CD4-positive, alpha-beta T cell treated with Interleukin-2 at 100 ng/mL for 4 hours (primary cell): ENCODE measurements at places on chromosomes 16 and 17.

DNA sequence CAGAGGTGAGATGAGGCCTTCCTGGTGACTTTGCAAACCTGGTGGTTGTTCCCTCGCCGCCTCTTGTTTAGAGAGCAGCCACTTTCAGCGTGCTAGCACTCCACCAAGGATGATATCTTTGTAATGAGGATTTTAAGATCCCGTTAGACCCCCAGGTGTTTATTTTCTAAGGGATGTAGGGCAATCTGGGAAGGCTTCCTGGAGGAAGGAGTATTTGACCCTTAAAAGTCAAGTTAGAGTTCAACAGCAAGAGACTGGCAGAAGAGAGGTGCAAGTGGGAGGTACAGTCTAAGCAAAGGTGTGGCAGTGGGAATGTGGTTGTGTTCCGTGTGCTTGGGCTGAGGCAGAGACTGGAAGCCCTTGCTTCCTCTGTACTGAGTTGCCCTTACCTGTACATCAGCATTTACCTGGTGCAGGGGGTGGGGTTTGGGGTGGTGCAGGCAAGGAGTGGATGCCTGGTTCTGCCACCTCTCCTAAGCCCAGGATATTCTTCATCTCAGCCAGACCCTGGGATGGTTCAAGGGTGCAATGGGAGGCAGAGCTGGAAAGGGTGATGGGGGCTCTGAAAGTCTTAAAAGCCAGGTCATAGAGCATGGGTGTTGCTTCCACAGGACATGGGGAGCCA is 83.6 kb downstream of the SDR42E1 start:
- DNase-seq = no peak

DNA sequence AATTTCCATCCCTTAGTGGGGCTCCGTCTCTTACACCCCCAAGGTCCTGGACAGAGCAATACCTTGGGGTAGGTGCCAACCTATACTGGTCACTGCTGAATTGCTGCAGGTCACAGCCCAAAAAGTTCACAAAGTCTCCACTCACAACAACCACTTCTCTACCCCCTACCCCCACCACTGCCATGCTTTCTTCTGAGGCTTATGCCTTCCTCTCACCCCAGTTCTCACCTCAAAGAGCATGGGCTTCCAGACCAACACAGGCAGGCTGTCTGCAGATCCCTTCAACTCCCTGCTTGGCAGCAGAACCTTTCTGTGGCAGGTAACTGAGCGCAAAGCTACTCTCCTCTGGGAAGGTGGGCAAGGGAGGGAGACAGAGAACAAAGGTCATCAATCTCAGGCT is 35.5 kb downstream of the C16orf78 start:
- DNase-seq = no peak

DNA sequence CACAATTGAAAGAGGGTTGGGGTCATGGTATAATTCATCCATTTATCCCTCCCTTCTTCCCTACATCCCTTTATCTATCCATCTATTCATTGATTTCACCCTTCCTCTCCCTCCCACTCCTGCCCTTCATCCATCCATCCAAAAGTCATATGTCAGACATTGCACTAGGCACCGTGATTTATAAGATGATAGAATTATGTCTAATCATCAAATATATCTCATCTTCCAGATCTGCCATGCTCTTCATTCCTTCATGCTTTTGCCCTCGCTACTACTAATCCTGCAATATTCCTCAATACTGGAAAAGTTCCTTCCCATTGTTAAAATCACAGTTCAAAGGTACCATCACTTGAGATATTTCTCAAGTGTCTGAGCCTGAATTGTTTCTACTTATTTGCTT is 335.2 kb upstream of the CDH11 start:
- DNase-seq = no peak

GRCh38 chr17:41434415-41434814 is 6.4 kb downstream of the KRT38 start:
- DNase-seq = no peak

GRCh38 chr16:49482690-49483089 is 109.1 kb downstream of the C16orf78 start:
- no peak for DNase-seq

GRCh38 chr17:78378225-78379130 is at the start of gene PGS1:
PGS1 (plus strand) TSS chr17:78378649; CDS start chr17:78378666, 17 bp downstream.
- peak; percentile 77 for DNase-seq

DNA sequence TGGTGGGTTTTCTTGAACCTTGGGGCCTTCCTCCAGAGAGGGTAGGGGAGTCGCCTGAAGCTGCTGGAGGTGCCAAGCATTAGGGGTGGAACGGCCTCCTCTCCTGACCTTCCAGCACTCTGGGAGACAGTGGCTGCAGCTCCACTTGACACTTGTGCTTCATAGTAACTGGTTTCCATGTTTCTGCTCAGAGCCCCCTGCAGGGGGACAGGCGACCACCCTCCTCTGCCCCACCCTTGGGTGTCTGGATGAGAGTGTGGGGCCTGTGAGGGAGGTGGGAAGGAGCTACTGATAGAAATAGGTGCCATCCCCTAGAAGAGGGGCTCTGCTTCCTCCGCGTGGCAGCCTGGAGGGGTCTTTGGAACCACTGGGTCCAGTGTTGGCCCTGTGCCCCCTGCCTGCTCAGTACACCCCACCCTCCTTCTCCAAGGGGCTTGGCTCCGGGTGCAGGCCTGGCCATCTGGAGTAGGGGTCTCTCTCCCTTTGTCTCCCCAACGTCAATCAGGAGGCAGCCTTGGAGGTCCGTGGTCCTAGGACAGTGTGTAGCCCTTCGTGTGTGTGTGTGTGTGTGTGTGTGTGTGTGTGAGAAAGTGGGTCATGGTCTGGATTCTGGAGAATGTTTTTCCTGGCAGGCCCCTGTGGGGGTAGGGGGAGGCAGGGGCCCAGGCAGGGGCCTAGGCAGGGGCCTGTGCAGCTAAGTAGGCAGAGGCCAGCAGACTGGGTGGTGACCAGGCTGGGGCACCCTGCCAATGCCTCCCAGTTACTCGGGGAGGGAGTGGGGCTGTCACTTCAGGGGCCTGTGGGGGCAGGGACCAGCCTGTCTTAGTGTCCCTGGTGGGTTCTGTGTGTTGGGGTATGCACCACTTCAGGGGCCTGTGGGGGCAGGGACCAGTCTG is 4.9 kb downstream of the LASP1 start:
- DNase-seq = no peak

DNA sequence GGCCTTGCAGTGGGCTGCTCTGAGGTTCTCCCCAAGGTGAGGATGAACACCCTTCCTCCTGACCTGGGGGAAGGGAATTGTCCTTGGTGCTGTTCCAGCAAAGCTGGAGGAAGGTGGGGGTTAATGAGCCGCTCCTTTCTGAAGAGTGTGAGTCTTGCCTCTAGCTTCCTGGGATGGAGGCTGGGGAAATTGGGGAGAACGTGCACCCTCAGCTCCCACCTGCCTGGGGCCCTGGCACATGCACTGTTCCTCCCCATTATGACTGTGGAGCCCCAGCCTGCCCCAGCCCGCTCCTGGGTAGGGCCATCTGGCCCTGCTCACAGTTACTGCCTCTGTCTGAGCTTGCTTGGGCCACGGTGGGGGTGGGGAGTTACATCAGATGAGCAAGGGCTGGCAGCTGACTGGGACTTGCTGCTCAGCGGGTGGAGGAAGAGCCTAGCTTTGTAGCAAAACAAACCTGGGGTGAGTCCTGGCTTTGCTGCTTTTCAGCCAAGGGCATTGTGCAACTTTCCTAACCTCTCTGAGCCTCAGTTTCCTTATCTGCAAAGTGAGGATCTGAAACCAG is 11.1 kb downstream of the TNS4 start:
- no peak for DNase-seq

DNA sequence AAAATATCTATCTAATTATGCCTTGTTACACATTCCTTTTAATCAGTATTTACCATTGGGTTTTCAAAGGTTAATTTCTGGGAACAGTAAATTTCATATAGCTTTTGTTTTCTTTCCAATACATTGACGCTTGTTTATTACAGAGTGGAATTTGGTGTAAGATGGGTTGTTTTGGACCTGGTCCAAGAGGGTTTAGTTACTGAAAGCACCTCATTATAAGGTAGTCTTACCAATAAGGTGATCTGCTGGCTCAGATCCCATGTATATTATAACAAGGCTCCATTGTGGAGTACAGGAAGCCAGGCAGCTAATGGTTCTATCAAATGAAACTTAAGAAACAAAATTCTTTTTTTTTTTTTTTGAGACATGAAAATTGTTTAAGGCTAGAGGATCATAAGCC is 87.3 kb upstream of the NACA2 start:
- DNase-seq = no peak

GRCh38 chr16:76441876-76442275 is 164.7 kb downstream of the CNTNAP4 start:
- no peak for DNase-seq

DNA sequence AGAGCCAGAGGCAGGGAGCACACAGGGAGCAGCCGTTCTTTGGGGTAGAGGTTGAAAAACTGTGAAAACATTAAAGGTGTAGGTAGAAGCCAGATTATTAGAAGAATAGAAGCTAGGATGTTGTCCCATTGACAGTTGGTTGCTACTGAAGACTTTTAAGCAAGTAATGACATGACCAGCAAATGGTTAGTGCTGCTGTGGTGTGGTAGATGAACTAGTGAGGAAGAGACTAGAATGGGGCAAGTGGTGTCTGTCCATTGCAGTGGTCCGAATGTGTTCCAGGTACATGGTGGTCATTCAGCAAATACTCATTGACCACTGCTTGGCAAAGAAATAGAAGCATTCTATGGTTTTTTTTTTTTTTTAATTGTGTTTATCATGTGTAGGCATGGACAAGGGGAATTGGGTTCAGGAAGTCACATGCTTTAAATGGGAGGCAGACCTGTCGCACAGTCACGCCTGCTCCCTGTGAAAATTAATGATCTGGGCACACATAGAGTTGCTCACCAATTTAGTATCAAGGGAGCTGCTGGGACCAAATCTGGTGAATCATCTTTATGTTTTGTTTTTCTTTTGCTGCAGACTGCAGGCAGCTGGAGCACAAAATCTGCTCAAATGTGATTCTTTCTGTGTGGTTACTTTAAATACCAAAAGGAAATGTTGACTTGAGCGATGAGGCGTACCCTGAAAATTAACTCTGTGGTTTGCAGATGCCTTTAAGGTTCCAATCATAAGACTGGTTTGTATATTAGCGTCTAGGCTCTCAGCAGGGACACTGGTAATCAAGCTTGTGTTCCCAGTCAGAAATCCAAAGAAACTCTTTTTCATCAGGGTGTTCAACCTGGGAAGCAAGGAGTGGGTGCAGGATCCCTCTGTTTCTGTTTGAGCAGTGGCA is 30.7 kb downstream of the YPEL2 start:
- DNase-seq = peak; percentile 75

DNA sequence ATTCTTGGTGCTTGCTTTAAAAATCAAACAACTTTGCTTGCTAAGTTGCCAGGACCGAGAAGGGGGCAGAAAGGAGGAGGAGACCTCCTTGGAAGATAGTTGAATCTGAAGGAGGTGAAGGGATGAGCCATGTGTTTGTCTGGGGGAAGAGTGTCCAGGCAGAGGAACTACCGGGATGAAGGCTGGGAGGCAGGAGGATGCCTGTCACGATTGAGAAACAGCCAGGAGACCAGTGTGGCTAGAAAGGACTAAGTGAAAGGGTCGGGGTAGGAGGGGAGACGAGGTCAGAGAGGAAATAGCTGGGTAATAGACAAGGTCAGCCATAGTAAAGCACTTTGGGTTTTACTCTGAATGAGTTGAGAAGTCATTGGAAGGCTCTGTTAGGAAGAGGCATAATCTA is 38.9 kb upstream of the CSNK2A2 start:
- no peak for DNase-seq

GRCh38 chr16:81366316-81366932 is 51.7 kb downstream of the GAN start:
- peak; percentile 67 for DNase-seq

DNA sequence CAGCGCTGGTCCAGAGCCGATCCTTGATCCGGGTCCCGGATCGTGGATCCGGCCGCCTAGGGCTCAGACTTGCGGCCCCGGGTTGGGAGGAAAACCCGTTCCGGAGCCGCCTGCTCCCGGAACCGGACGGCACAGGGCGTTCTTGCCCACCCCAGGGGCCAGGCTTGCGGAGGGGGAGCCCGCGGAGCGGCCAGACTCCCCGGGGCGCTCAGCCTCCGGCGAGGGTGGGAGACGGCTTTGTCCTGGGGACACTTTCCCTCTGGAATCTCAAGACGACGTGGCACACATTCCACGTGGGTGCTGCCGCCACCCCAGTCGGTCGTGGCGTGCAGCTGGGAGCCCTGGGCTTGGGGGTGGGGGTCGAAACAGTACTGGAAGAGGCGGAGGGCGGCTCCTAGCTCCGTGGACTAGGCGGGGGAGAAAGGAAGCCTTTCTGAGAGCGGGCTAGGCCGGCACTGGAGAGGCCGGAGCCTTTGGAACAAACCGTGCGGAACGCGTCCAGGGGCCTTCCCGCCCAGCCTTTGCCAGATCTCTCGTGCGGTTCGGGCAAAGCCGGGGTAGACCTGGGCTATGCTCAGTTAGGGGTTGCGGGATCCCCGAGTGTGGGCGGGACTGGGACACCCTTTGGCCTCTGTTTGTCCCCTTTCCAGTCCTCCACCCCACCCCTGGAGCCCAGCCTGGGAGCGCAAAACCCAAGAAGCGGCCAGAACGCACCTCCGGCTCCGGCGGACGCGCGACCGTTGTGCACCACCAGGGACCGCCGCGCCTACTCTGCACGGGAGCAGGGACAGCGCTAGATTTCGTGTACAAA is 26.5 kb downstream of the SREBF1 start:
- DNase-seq = no peak

DNA sequence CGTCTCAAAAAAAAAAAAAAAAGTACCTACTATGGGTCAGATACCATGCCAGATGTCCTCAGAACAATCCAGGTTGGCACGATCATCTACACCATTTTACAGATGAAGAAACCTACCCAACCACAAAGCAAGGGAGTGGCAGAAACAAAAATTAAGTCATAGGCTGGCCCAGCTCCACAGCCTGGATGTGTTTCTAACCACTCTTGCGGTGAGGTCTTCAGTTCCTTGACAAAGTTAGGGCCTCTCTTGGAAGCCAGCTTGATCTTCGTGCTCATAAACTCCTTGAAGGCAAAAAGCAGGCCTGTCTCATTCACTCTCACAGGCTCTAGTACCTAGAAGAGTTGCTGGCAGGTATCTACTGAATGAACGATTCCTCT is 6.2 kb downstream of the GGA2 start:
- DNase-seq = peak; percentile 42

GRCh38 chr16:9797306-9797705 is 384.9 kb downstream of the GRIN2A start:
- no peak for DNase-seq

DNA sequence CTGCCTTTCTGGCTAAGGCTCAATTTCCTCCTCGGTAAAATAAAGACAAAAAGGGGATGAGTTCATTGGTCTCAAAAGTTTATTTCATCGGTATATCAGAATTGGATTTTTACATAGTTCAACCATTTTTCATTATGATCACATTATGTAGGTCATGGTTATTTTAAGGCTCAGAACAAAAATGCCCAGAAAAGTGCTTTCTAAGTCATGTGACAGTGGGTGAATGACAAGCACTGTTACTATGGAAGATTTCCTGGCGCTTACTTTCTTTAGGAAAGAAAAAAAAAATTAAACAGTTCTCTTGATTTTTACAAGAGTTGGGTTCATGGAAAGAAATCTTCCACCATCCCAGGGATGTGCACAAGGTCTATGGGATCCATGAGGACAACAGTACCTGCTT is 117.9 kb upstream of the CES5A start:
- no peak for DNase-seq
